ENCODE measurements at places on chromosomes 6 and 20.
A peak's percentile ranks its signal among the peaks of the same experiment; 100 is the strongest.

DNA sequence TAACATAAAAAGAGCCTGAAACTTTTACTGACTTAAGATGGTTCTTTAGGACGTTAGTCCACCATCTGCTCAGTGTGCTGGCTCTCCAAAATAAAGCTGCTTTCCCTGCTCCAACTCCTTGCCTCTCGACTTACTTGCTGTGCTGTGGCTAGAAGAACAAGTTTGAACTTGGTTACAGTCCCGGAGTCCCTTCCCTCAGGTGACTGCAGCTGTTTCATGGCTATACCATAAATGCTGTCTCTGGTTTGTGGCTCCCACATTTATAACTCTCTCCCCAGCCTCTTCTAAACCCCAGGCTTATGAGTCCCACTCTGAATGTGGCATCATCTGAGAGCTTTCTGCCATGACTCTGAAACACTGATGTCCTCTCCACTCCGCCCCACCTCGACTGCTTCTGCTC is 306.4 kb upstream of the PRND start:
- DNase-seq, result no peak

- no peak for DNase-seq
Measured at GRCh38 chr6:72290620-72291019, 331.2 kb upstream of the KCNQ5 start.

- DNase-seq, result no peak
Measured at GRCh38 chr6:90149280-90149679, 147.4 kb downstream of the BACH2 start.

- no peak for DNase-seq
Measured at GRCh38 chr6:102717737-102718456, 1324.4 kb downstream of the GRIK2 start.

DNA sequence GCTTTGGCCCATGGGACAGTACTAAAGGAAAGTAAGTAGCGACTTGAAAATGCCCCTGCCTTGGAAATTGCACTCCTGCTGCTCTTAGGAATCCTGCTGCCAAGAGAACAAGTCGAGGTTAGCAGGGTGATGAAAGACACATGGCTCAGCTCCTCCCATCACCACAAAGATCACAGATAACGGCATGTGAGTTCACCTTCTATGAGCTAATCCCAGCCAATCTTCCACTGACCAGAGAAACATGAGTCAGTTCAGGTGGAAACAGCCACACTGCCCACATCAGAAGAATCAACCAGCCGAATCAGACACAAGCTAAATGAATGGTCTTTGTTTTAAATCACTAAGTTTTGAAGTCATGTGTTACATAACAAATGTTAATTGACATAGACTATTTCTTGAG is 106.3 kb downstream of the PRKN start:
- no peak for DNase-seq

DNA sequence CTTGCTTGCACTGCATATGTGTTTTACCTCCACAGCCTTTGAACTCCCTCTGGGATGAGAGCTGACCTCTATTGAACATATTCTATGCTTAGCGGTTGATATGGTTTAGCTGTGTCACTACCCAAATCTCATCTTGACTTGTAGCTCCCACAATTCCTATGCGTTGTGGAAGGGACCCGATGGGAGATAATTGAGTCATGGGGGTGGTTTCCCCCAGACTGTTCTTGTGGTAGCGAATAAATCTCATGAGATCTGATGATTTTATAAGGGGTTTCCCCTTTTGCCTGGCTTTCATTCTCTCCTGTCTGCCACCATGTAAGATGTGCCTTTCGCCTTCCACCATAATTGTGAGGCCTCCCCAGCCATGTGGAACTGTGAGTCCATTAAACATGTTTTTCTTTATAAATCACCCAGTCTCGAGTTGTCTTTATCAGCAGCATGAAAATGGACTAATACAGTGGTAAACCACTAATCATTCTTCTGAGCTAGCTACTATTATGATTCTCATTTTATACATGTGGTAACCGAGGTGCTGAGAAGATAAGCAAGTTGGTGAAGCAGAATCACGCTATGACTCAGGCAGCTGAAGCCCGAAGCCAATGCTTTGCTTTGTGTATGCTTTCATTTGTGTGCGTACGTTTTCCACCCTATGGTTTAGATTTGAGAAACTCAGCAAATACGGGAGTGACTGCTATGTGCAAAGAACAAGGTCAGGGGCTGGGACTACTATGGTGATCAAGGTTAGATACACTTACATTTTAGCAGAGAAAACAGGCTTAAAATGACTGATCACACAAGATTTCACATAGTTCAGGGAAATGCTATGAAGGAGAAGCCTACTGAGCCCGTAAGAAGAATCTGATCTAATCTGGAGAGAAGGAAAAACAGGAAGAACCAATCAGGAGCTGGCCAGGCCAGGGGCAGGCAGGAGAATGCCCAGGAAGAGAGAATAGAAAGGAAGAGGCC is 363.5 kb downstream of the ESR1 start:
- DNase-seq, result no peak

DNA sequence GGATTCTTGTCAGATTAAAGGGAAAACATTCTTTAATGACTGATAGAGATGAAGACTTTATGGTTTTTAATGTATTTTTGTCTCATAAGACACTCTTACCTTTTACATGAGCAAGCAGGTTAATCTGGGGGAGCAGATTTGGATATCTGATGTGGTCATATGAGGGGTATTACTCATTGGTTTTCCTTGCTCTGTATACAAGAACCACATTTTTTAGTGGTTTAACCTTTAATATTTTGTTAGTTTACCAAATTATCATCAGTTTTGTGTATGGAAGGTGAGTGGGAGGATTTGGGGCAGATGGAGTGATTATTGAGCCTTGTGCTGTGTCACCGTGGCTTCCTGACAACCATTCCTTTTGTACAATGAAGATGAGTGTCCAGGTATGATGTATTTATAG is 112.9 kb downstream of the FIG4 start:
- DNase-seq, result no peak

GRCh38 chr6:160004018-160004417 is 35.1 kb downstream of the IGF2R start:
- no peak for DNase-seq

DNA sequence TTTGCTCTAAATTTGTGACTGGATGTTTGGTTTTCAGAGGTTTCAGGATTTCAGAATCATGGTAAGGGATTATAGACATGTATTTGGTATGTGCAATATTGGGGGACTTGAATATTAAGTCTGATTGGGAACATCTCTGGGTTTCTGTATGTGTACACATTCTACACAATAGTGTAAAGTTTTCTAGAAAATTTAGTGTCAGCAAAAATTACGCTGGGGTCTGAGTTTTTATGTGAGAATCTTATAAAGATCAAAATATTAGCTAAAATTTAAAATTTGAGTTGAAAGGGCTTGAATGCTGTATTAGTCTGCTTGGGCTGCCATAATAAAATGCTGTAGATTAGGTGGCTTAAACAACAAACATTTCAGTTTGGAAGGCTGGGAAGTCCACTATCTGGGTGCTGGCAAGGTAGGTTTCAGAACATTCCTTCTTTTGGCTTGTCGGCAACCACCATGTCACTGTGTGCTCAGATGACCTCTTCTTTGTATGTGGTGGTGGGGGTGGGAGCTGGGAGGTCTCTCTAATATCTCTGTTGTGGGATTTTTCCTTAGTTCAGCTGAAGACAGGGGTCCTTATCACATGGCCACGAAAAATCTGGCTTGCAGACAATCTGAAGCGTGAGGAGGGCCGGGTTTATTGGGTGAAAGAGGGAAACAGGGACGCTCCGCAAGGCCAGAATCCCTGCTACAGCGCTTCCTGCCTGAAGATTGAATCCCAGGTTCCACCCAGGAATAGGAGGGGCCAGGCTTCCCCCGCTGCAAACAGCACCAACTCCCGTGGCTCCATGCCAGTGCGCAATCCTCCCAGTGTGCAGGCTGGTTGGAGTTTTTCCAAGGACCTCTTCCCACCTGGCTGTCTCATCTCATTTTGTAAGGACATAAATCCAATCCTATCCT is 299.7 kb downstream of the PLCB1 start:
- peak; percentile 10 for DNase-seq

- no peak for DNase-seq
Measured at GRCh38 chr6:137237413-137238170, 18.4 kb upstream of the IFNGR1 start.

- DNase-seq, result peak; percentile 67
Measured at GRCh38 chr6:111573131-111573883, 32.4 kb downstream of the TRAF3IP2 start.

- no peak for DNase-seq
Measured at GRCh38 chr6:26468829-26469228, 11.1 kb downstream of the BTN2A1 start.

DNA sequence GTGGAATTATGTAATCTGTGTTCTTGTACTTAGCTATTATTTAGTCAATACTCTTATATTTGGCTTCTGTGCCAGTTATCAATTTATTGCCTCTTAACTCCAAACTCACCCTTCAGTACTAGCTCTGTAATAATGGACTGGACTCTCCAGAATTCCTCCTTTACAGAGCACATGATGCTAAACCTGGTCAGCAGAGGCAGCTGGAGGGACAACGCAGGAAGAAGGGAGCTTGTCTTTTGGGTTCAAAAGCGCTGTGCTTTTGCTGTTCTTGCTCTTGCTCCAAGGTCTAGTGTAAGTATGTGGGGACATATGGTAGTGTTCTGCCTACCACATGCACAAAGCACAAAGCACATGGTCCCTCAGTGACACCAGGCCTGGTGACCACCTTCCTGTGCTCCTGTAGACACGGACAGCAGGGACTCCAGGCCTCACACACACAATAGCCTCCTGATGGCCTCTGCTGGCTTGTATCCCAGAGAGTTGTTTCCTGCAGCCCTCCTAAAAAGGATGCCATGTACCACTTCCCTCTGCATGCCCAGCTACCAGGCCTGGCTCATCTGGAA is 46.1 kb downstream of the CHD6 start:
- DNase-seq, result peak; percentile 6

DNA sequence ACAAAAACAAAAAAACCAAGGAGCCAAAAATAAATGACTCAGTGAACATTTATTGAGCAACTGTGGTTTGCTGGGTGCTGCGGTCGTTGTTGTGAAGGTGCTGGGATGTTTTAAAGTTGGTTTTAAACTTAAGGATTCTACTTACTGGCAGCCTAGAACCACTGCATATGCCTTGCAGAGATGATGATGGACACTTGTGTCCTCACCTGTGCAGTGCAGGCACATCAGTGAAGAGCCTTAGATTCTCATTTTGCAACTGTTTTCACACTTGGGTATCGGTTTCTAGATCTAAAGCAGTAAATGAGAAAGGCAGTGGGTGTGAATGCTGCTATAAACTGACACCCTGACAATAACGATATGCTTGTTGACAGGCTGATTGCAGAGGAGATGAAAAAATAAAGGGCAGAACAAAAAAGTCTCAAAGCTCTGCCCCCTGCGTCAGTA is 68.8 kb downstream of the UTRN start:
- DNase-seq, result no peak

DNA sequence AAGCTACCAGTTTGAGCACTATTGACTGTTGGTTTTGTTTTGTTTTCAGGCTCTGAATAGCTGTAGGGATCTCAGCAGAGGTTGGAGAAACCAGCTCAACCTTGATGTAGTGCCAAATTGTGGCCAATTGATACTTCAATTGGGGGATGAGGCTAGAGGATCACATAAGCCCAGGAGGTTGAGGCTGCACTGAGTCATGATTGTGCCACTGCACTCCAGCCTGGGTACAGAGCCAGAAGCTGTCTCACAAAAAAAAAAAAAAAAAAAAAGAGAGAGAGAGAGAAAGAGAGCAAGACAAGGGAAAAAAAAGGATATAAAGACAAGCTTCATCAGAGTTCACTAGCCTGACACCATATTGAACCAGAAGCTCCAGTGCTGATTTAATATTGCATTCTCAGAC is 702.1 kb downstream of the FRK start:
- no peak for DNase-seq

DNA sequence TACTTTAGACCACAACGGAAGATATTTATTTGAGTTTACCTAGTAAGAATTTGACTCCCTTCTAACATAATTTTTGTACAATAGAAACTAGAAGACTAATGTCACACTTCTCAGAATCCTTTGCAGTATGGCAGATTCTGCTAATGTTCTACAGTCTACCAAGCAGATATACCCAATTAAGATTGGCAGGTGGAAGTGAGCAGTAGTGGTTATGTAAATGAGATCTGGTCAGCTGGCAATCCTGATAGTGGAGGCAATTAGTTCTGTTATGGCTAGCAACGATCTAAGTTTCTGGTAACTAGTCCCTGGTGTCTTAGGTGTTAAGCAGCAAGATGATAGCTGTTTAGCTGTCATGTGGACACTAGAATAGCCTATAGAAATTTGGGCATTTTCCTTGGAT is 101.0 kb downstream of the CENPW start:
- DNase-seq, result no peak

DNA sequence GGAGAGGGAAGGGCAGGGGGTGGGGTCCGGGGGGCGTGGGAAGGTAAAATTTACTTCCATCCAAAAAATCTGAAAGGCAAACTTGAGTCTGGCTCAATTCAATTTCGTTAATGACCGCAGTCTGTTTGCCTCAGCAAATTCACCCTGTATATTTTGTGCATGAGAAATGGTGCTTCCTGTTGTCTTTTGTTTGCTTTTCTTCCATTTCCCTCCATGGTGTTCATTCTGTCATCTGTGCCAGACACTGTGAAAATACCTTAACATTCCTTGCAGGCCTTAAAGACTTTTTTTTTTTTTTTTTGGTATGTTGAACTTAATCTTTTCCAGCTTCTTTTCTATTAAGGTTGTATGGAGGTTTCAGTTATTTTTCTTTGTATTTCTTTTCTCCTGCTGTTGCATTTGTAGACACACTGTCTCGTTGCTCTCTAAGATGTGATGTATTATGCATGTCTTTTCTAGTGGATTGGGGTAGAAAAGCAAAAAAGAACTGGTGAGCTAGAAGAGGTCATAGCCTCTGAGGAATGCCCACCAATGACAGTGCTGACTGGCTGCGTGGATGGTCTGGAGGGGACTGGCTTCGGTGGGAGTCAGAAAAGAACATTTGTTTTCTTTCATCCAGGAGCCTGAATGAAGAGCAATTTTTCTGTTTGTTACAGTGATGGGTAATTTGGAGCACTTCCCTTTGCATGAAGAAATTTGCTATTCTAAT is 585.0 kb upstream of the MAP3K7 start:
- DNase-seq, result no peak

DNA sequence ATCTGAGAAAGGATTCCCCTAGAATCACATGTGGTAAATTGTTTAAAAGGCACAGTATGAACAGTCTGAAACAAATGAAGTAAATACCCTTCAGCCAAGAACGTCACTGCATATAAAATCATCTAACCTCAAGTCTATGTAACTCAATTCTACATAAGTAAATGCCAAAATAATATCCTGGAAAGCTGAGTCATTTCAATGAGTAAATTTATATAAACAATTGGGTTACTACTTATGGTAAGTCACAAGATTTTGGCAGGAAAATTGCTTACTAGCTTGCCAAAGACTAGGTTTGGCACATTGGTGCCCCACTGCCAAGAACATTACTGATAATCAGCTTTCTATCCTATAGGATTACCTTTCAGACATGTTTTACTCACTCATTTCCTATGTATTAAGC is 8.4 kb downstream of the GMDS start:
- DNase-seq, result no peak
